ENCODE measurements at places on chromosomes 6 and 20.

DNA sequence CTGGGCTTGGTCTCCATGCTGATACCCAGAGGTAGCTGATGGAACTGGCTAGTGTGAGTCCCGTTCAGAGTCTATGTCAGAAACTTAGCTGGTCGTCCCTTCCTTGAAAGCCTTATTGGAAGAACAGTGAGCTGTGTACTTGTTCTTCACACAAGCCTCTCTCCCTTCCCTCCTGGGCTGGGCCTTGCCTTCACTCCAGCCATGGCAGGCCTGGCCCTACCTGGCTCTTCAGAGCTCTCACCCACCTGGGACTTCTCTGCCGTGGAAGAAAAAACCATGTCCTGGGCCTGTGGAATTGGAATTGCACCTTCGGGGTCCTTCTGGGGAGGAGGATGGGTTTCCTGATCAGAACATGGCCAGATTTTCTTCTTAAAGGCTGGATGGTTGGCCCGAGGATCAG is 20.3 kb upstream of the ZNF831 start:
- DNase-seq = no peak

DNA sequence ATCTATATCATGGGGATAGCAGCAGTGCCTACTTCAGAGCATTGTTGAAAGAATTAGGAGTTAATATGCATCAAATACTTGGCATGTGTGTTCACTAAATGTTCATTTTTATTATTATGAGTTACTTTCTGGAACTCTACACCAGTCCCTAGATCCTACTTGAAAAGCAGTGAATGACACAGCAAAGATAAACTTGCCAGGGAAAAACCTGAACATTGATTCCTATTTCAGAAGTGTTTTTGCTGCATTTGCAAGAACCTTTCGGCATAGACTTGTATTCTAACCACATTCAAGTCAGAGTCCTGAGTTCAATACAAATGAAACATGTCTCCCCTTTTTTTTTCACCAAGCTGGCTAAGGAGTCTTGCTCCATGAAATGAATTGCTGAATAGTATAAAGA is 187.4 kb upstream of the TAB2 start:
- DNase-seq = no peak

GRCh38 chr6:39792540-39793450 is 619 bp downstream of the DAAM2 start:
- DNase-seq = peak; percentile 65

DNA sequence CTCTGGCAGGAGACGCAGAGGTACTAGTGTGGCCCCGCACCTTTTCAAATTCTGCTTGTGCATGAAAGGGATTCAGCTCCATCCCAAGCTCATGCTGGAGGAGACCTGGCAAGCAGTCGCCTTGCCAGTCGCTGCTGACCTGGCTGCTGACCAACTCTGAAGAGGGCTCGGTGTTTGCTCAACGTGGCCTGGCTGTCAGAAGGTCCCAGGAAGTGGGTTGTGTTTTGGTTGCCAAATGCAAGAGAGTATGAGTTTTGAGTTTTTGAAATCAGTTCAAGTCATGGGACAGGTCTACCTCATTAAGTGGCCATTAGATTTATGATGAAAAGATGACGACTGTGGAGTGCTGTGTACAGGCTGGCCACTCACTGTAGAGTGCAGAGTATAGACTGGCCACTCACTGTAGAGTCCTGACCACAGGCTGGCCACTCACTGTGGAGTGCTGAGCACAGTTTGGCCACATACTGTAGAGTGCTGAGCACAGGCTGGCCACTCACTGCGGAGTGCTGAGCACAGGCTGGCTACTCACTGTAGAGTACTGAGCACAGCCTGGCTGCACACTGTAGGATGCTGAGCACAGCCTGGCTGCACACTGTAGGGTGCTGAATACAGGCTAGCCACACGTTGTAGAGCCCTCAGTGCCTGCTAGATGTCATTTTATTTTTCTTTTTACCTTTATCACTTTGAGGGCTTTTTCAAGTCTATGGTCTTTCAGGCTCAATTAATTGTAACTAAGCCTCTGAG is 193.9 kb downstream of the ZNF217 start:
- DNase-seq = no peak

GRCh38 chr20:21982559-21982958 is 277.1 kb downstream of the PAX1 start:
- no peak for DNase-seq

DNA sequence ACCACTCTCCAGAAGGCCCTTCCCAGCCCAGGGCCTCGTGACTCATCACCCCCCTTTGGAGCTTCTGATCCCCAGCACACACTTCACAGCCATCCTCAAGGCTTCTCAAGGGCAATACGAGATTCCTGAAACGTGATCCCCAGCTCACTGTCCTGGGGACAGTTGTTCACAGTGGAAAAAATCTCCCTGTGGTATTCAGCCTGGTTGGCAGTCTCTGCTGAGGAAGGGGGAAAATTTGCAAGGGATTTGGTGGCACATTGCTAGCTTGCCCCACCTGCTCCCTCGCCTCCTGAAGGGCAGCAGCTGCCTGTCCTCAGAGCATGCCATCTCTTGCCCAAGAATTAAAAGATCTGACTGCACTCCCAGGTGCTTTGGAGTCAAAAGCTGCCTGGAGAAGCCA is 20.7 kb upstream of the PKHD1 start:
- DNase-seq = no peak

- DNase-seq = no peak
Measured at GRCh38 chr6:55825402-55826051, 49.9 kb downstream of the BMP5 start.

- no peak for DNase-seq
Measured at GRCh38 chr20:50398821-50399554, 111.2 kb upstream of the PTPN1 start.

DNA sequence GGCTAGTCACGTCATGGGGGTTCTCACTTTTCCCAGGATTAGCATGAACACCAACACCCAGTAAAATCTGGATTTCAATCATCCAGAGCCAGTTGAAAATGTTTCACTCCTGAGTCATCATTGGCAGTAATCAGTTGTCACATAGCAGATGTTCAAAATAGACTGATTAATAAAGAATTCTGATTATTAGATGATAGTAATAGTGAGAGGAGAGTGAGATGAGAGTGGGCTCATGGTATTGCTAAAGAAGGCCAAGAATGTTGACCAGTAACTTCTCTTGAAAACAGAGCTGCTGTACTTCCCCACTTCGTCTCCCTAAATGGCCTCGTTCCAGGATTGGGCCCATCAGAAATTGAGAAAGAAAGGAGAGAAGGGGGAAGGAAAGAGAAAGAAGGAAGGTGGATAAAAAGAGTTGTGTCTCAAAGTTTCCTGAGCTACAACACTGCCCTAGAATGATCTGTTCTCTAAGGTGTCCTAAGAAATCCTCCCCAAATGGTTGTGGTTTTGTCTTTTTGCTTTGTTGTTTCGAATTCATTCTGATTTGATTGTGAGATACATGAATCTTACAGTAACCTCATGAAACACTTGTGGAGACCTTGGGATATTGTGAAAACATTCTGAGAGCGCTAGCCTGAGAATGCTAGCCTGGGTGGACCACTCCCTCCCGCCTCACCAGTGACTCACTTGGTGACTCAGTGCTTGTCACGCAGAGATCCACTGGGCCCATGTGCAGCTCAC is 502.2 kb upstream of the JARID2 start:
- DNase-seq = no peak

DNA sequence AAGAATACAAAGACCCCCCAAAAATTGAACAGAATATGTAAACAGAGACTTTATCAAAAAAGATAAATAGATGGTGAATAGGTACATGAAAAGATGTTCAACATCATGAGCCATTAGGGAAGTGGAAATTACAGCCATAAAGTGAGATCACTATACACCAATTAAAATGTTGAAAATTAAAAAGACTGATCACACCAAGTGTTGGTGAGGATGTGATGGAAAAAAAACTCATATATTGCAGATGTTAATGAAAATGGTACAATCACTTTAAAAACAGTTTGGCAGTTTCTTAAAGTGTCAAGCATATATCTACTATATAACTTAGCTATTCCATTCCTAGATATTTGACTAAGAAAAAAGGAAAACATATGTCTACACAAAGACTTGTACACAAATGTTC is 280.5 kb downstream of the DHX35 start:
- no peak for DNase-seq

DNA sequence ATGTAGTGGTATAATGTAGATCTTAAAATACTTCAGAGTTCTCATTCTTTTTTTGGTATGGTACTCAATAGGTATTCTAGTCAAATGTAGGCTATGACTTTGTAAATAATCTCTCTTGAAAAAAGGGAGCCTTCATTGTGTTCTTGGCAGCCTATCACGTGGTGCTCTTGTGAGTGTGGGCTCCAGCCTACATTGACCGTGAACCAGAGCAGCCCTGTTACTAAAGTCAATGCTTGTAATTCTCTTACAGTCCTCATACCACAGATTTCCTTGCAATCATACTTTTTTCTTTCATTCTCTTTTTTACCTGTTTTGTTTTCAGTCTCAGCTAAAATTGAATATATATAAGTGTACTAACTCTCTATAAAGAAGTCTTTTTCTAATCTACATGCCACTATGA is 31.1 kb downstream of the ARID1B start:
- no peak for DNase-seq

DNA sequence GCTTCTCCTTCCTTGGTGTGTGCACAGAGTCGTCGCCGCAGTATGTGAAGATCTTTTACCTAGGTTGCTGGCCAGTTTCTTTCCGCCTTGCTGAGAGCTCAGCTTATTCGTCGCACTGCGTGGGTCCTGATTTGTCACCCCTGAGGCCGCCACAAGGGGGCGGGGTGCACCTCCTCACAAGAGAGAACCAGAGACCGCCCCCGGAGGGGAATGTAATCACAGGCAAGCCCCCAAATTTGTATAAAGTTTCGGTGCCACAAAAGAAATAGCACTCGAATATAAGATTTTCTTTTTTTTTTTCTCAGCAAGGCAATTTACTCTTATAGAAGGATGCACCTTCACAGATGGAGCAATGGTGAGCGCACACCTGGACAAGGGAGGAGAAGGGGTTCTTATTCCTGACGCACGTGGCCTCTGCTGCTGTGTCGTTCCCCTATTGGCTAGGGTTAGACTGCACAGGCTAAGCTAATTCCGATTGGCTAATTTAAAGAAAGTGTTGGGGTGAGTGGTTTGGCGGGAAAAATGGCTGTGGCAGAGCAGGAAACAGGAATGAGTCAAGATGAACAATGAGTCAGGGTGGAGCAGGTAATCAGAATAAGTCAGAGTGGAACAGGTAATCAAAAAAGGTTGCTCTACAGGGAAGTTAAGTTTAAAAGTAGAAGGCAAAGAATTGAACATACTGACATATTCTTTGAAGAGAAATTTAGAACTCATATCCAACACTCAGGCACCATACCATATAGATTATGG is 19.5 kb downstream of the NCOA3 start:
- no peak for DNase-seq

DNA sequence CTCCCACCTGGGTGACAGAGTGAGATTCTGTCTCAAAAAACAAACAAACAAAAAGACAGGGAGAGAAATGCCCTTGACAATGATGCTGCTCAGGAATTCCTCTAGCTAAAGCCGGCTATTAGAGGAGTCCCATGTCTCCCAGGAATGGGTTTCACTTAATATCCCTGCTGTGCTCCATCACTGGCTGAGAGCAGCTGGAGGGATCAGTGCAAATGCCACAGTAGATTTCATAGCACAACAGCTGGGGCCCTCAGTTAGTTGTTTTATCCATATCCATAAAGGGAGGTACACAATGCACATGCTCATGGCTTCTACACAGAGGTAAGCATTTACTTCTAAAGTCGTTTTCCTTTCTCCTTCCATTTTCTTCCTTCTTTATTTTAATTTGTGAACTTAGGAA is 742.0 kb upstream of the POU3F2 start:
- DNase-seq = no peak

GRCh38 chr6:75334266-75335040 is 49.9 kb upstream of the TMEM30A start:
- peak; percentile 24 for DNase-seq

- no peak for DNase-seq
Measured at GRCh38 chr6:154484942-154485341, 25.5 kb downstream of the CNKSR3 start.

GRCh38 chr20:16388731-16389130 is 184.5 kb downstream of the KIF16B start:
- no peak for DNase-seq

- no peak for DNase-seq
Measured at GRCh38 chr6:79536585-79536953, 661 bp downstream of the LCA5 start.

DNA sequence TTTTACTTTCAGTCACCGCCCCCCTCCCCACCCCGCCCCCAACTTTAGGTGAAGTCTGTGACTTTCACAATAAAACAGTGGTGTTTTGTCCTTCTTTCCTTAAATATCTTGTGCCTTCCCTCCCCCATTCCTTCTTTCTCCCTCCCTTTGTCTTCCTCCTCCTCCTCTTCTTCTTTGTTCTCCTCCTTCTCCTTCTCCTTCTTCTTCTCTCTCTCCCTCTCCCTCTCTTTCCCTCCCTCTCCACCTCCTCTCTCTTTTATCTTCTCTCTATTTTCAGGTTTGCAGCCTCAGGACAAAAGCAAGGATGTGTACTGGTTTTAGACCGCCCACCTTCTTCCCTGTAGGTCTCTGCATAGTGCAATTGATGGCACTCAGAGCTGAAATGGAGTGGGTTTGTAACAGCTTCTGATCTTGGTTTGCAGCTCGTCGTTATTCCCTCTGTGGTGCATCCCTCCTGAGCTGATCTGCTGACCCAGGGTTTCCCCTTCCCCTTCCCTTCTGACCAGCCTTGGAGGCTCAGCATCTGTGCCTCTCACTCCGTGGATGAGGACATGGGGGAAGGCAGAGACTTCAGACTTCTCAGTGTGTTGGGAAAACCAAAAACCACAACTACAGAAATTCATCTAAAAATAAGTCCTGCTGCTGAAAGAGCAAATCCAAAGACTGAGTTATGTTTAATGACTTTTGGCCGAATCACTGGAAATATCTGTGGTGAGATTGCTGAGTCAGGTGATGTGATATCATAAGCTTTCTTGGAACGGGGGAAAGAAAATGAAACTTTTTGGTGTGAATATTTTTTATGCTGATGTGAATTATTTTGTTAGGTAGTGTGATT is 6.9 kb downstream of the VGLL2 start:
- DNase-seq = no peak

GRCh38 chr20:57259121-57259937 is 7.1 kb downstream of the BMP7 start:
- peak; percentile 88 for DNase-seq

GRCh38 chr6:43790031-43790430 is 20.0 kb downstream of the VEGFA start:
- no peak for DNase-seq

DNA sequence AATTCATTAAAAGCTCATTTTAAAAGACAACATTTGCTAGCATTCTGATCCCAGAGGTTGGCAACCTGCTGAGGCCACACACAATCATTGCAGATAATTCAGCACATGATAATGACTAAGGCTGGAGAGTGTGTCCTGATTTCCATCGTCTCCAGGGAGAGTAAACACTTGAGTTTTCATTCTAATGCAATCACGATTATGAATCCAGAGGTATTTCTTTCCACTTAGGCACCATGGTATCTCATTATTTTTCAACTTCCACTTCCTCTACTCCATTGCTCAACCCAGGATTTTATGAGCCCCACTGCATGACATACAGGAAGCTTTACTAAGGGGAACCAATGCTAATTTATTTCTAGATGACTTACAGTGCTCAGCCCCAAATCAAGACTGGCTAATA is 273.8 kb upstream of the AGPAT4 start:
- no peak for DNase-seq

Data from kidney (tissue), 22 donors.